A673 (cell line): ENCODE measurements at places on chromosomes 3 and 15.

- no peak for DNase-seq
Observed at GRCh38 chr3:35078780-35079179, 560.5 kb upstream of the ARPP21 start.

GRCh38 chr15:33191591-33191990 is 2.9 kb downstream of the FMN1 start:
- DNase-seq = no peak

- DNase-seq = no peak
Observed at GRCh38 chr15:87967951-87968350, 288.6 kb downstream of the NTRK3 start.

GRCh38 chr3:129599073-129599472 is 7.4 kb downstream of the PLXND1 start:
- no peak for DNase-seq

GRCh38 chr3:3636815-3637214 is 162.4 kb upstream of the LRRN1 start:
- no peak for DNase-seq

- DNase-seq = no peak
Observed at GRCh38 chr3:137222736-137223225, 265.0 kb downstream of the IL20RB start.

GRCh38 chr3:101144105-101144504 is 150.9 kb upstream of the ABI3BP start:
- no peak for DNase-seq

DNA sequence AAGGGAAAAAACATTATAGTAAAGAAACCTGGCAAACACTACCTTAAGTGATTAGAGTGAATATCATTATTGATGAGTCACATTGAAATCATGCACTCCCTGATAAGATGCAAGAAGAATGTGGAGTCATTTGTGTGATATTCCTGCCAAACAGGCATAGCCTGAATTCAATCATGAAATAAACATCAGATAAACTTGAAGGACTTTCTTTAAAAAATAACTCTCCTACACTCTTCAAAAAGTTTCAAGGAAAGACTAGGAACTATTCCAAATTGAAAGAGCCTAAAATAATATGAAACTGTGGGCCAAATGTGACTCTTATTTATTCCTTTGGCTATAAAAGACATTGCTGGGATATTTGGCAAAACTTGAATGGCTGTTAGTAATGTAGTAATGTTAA is 625.7 kb upstream of the LMCD1 start:
- no peak for DNase-seq

GRCh38 chr3:64399205-64399800 is 174.0 kb upstream of the PRICKLE2 start:
- DNase-seq = peak; percentile 49

DNA sequence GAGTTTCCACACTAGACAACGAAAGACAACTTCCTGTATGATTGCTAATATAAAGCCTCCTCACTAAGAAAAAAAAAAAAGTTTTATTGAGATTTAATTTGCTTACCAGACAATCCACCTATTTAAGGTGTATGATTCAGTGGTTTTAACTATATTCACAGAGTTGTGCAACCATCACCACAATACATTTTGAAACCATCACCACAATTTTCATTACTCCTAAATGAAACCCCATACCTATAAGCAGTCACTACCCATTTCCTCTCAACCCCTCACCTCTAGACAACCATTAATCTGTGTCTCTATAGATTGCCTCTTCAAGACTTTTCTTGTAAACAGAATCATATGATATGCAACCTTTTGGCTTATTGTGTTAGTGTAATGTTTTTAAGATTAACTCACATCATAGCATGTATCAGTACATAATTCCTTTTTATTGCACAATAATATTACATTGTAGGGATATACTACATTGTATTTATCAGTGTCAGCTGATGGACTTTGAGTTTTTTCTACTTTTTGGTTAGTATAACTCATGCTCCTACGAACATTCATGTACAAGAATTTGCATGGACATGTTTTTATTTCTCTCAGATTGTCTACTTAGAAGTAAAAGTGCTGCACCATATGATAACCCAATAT is 339.7 kb downstream of the NLGN1 start:
- no peak for DNase-seq

- DNase-seq = no peak
Observed at GRCh38 chr3:139357899-139358298, 14.1 kb downstream of the MRPS22 start.

GRCh38 chr3:152849996-152850578 is 15.2 kb downstream of the P2RY1 start:
- no peak for DNase-seq

GRCh38 chr3:127097481-127097880 is 95.5 kb upstream of the PRR23E start:
- DNase-seq = no peak

GRCh38 chr3:2889736-2890135 is 220.4 kb downstream of the IL5RA start:
- no peak for DNase-seq

GRCh38 chr3:58090351-58090750 is 82.1 kb downstream of the FLNB start:
- DNase-seq = no peak

DNA sequence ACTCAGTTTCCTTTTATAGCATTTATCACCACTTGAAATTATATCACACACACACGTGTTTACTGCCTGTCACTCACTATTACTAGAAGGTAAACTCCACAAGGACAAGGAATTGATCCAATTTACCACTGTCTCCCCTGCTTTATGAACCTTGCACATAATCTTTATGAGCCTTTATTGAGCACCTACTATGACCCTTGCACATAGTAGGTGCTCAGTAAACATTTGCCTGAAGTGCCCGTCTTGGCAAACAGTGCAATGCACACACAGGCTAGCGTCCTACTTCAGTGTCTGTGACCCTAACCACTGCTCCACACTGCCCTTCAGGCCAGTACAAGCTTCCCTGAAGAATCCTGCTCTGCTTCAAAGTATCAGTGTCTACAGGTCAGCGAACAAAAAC is 237.7 kb upstream of the TMC3 start:
- DNase-seq = no peak

DNA sequence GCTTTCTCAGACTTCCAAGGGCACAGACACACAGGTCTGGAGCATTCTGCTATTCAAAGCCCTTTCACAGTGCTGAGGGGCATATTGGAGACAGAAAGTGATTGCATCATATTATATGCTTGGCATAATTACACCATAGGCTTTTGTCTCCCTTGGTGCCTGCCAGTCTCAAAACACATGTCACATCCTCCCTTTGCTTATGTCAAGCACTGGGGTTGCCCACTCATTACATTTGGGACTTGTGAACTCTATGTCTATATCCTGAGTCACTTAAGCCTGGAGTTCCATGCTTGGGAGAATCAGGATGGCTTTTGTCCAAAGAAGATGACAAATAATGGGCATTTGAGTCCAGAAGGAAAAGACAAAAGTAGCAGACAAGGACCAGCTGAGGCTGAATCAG is 12.3 kb upstream of the PDZRN3 start:
- DNase-seq = peak; percentile 1

DNA sequence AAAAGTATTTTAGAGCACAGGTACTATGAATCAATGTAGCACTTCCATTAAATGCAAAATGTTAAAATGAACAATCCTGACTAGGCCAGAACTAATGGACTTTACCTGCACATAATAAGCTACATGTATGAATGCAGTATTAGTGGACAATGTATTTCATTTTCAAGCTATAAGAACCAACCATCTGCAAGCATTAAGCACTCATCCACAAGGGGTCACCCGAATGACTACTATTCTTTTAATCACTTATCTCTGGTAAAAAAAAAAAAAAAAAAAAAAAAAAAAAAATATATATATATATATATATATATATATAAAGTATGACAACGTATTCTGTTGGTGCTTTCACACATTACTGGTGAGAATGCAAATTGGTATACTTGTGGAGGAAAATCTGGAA is 7.2 kb downstream of the HERC1 start:
- peak; percentile 24 for DNase-seq

- DNase-seq = peak; percentile 64
Observed at GRCh38 chr3:178385280-178385952, 150.8 kb upstream of the KCNMB2 start.

GRCh38 chr3:9736831-9737230 is 5.3 kb downstream of the BRPF1 start:
- DNase-seq = no peak

- DNase-seq = no peak
Observed at GRCh38 chr15:92958105-92958504, 58.0 kb downstream of the CHD2 start.

DNA sequence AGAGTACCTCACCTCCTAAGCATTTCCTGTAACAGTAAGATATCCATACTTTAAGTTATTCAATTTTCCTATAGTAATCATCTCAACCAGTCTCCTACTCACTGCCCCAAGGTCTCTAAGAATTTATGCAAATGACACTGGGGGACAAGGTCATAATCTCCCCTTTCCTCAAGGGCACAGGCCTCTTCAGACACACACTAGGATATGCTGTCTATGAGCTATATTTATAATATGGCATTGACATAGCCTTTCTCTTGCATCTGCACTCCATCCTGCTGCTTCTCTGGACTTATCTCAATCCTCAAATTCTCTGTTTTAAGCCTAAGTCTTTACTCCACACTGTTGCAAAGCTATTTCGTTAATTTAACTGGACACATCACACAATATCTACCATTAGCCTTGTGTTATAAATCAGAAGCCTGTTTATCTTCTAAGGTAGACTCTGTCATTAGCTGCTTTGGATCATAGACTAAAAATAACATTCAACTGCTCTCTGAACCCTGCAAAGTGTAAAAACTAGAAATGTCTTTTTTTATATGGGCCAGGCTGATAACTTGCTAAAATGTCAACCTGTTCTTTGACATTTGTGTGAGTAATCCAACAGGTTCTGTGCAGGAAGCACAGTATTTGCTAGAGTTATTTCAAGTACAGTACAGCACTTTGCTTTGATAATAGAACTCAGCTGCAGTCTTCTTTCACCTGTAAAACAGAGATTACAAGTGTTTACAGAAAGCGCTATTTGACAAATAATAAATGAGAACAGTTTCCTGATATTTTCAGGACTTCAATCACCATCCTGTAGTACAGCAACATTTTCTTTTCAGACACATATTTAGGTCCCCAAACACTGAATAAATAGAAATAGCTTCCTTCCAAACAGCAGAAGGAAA is 17.8 kb upstream of the SEC62 start:
- DNase-seq = no peak

DNA sequence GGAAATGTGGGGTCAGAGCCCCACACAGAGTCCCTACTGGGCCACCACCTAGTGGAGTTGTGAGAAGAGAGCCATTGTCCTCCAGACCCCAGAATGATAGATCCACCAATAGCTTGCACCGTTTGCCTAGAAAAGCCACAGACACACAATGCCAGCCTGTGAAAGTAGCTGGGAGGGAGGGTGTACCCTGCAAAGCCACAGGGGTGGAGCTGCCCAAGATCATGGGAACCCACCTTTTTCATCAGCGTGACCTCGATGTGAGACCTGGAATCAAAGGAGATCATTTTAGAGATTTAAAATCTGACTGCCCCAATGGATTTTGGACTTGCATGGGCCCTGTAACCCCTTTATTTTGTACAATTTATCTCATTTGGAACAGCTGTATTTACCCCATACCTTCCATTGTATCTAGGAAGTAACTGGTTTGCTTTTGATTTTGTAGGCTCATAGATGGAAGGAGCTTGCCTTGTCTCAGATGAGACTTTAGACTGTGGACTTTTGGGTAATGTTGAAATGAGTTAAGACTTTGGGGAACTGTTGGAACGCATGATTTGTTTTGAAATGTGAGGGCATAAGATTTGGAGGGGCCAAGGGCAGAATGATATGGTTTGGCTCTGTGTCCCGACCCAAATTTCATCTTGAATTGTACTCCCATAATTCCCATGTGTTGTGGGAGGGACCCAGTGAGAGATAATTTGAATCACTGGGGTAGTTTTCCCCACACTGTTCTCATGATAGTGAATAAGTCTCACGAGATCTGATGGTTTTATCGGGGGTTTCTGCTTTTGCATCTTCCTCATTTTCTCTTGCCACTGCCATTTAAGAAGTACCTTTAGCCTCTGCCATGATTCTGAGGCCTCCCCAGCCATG is 49.0 kb downstream of the CD200 start:
- no peak for DNase-seq

GRCh38 chr3:76643623-76644304 is 396.1 kb upstream of the ROBO2 start:
- no peak for DNase-seq

DNA sequence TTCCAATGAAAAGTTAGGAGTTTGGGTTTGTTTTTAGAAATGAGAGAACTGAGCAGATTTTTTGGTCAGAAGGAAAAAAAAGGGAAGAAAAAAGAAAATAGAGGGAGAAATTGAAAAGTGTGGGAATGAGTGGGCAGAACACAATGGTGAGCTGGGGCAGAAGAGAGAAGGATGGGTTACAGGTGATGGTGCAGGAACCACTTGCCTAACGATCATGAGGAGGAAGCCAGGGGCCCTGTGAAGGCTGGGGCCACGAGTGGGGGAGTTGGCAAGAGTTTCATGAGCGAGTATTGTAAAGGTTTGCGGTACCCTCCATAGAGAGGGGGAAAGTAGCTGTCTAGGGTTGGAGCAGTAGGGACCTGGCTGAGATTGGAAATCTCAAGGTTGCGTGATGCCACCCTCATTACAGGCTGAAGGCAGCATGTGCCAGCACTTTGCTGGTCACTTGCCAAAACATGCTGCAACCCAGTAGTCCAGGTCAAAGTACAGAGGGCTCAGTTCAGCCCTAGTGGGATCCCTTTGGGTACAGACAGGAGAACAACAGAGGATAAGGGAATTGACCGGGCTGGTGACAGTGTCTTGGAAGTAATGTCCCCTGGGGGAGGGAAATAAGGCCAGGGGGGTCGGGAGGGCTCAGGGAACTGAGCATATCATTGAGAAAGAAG is 6.6 kb downstream of the IVD start:
- DNase-seq = no peak

GRCh38 chr3:125622381-125622791 is 27.1 kb upstream of the OSBPL11 start:
- no peak for DNase-seq

- DNase-seq = peak; percentile 20
Observed at GRCh38 chr15:57395292-57395691, 19.0 kb downstream of the CGNL1 start.
